Stimulated activated CD4-positive, alpha-beta T cell treated with anti-CD3 and anti-CD28 coated beads, TNF-alpha, amount 100 ng/mL, for 48 hours (primary cell): ENCODE measurements at places on chromosomes 2 and 18.

DNA sequence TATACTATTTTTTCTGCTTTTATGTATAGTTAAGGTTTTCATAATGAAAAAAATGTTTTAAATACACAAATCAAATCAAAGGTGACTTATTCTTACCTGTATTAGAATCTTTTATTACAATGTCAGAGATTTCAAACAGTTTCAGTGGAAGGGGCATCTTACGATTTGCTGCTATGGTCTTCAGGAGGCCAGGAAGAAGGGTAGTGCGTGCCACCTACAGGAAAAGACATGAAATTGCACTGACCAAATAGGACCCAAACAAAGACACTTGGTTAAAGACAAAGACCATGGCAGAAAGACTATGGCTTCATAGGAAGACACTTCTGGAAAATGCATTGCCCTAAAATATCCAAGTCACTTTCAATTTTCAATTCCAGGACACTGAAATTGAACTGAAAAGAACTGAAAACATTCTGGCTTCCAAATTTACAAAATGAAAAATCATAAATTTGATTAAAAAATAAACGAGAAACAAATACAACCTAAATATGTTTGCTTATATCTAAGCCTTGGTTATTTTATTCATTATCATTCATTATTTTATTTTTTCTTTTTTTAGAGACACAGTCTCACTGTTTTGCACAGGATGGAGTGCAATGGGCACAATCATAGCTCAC is 42.1 kb downstream of the FARSB start:
- no peak for DNase-seq

GRCh38 chr2:127504552-127505430 is 21.5 kb downstream of the IWS1 start:
- no peak for DNase-seq

- DNase-seq, result no peak
These were observed 102.5 kb upstream of the NOSTRIN start for GRCh38 chr2:168699844-168700417.

DNA sequence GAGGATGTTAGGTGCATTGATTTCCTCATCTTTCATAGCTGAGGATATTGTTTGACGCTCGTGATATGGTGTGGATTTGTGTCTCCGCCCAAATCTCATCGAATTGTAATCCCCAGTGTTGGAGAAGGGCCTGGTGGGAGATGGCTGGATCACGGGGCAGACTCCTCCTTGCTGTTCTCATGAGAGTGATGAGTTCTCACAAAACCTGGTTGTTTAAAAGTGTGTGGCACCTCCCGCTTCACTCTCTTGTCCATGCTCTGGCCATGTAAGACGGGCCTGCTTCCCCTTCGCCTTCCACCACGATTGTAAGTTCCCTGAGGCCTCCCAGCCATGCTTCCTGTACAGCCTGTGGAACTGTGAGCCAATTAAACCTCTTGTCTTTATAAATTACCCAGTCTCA is 28.4 kb upstream of the GPC1 start:
- no peak for DNase-seq

DNA sequence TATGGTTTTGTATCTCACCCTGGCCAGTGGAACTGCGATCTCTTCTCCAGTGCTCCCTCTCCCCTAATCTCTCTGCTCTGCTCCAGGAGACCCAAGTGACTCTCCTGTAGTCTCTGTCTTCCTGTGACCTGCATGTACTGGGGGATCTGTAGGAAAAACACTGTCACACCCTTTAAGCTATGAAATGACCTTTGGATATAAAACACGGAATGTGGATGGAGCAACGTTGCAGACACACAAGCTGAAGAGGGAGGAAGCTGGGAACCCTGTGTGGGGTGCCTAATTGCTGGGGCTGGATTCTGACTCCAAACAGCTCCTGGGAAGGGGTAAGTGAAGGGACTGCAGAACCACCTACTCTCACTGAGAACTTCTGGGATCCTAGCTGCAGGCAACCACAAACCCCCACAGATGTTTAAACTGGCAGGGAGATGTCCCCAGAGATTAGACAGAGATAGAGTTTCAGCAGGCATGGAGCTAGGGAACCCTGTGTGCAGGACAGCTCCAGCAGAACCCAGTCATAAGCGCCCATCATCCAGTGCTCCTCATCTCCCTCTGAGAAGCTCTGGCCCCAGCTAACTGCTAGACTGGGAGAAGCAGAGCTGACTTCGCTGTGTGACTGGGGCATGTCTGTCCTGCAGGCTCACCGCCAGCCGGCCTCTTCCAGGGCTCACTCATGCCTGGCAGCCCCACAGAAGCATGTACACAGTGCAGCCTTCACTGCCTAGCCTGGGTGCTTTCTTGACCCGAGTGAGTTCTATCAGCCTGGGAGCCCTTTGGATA is 482.7 kb upstream of the SETBP1 start:
- DNase-seq, result no peak

DNA sequence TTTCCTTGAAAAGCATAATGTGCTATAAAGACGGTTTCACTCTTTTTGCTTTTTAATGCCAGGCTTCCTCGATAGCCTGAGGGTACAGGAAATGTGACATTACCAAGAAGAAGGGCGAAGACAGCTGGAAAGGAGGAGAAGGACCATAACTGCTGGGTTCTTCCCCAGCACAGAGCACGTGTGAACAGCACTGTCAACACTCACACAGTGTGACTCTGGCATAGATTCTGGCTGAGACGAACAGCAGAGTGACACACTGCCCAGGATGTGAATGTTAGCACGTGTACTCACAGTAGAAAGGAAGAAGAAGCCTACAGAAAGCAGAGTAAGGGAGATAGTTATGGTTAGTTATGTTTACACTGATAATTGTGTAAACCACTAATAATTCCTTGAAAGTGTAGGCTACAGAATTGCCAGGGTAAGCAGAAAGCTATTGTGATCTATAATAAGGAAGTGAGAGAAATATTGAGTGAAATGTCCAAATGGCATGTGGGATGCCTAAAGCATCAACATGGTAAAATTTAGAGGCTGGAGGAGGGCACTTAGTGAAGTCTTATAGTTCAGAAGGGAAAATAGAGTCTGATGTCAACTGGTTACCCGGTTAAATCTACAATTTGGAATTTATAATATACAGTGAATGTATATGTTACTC is 198.2 kb downstream of the DLGAP1 start:
- no peak for DNase-seq

DNA sequence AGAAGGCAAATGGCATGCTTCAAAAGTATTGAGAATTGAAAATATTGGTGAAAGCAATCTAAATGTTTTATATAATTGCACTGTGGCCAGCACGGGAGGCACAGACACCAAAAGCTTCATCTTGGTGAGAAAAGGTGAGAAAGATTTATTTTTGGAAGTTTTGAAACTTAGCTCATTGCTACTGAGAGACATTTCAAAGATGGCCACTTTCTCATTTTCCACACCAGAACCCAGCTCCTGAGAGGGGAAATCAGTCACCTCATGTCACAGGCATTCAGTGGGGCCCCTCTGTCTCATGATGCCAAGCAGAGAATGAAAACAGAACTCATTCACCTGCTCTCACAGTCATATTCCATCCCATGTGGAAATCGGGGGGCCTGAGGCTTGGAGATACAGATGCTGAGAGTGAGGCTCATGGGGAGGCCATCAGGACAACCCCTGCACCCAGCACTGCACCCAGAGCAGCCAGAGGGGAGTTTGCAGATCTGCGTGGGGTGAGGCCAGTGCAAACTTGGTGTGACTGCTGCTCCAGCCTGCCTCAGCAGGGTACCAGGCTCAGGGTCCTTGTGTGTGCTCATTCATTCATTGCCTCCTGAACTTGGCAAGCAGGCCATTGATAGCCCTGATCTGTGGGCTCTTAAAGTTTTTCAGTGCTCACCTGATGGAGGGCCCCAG is 31.4 kb downstream of the IL18R1 start:
- DNase-seq, result no peak

GRCh38 chr18:41973983-41974382 is 18.9 kb downstream of the PIK3C3 start:
- no peak for DNase-seq

DNA sequence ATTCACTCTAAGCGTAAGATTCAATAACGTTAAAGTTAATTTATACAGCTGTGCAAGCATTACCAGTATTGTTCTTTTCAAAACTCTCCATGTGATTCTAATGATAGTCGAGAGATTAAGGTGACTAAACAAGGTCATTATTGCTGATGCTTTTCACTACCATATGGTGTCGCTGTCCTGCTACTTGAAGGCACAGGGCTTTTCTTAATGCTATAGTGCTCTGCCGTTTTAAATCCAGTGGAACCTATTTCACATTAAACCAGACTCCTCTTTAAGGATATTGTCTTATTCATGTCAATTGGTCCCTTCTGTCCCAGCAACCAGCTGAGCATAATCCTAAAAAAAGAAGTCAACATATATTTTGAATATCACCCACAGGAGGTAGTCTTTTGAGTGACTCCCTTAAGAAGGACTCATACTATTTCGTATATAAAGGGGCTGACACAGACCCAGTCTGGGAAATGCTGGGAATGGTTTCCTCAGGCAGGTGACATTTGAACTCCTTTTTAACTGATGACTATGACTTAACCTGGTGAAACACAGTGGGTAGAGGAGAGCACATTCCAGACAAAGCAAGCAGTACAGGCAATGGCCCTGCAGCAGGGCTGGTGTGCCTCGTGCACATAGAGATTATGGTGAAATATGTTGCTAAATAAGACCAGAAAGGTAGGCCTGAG is 53.9 kb upstream of the CYTIP start:
- no peak for DNase-seq

DNA sequence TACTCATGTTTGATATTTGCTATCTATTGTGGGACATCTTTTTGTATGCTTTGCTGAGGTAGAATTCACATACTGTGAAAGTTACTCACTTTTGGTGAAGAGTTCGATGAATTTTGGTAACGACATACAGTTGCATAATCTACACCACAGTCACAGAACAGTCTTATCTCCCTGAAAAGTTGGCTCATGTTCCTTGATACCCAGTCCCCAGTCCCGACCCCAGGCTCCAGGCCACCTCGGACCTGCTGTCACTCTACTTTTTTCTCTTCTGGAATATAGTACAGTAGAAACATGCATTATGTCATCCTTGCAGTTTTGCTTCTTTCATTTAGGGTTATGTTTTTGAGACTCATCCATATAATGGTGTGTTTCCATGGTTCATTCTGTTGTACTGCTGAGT is 191.7 kb downstream of the FAM210A start:
- DNase-seq, result no peak

- no peak for DNase-seq
These were observed 12.3 kb upstream of the SNTG2 start for GRCh38 chr2:938181-939005.

GRCh38 chr2:134446383-134447017 is 192.6 kb downstream of the MGAT5 start:
- DNase-seq, result no peak

DNA sequence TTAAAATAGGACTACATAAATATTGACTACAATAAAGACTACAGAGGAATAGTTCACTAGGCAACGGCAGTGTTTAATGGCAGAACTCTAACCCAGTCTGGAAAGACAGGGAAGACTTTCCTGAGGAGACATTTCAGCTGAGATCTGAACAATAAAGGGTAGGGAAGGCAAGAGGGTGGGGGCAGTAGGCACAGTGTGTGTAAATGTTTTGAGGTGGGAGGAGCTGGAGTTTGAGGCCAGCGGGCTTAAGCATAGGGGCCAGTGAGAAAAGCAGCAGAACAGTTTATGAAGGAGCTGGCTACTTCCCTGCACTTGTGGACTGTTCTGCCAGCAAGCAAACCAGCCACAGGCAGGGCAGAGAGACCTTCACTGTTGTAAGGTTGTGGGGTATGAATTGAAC is 76.6 kb upstream of the UGP2 start:
- no peak for DNase-seq

- DNase-seq, result no peak
These were observed 91.3 kb downstream of the SPATS2L start for GRCh38 chr2:200397785-200398184.

DNA sequence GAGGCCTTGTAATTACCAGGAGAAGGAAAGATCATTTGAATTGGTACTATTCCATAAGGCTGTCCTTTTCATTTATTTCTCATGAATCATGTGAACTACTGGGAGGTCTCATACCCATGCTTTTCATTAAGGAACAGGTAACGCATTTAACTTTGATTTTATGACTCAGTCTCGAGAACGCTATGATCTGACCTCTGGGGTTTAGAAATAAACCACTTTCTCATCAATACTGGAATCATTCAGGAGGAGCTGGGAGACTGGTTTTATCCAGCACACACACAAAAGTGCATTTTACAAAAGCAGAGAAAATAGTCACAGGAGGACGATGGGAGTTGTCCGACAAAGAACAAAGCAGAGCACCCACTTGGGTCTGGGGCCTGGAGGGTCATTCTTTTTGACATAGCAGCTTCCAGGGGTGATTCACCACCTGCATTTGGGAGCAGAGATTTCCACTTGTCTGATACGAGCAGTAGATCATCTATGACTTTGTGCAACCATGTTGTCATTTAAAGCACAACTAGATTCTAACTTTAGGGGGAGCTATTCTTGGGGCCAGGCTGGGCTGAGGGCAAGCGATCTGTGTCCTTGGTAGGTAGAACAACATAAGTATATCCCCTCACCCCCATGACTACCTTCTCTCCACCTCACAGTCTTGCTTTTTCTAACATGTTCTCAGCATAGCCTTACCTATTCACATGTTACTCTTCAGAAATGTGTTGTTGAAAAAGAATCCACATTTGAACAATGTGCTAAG is 95.9 kb upstream of the SCG2 start:
- no peak for DNase-seq

DNA sequence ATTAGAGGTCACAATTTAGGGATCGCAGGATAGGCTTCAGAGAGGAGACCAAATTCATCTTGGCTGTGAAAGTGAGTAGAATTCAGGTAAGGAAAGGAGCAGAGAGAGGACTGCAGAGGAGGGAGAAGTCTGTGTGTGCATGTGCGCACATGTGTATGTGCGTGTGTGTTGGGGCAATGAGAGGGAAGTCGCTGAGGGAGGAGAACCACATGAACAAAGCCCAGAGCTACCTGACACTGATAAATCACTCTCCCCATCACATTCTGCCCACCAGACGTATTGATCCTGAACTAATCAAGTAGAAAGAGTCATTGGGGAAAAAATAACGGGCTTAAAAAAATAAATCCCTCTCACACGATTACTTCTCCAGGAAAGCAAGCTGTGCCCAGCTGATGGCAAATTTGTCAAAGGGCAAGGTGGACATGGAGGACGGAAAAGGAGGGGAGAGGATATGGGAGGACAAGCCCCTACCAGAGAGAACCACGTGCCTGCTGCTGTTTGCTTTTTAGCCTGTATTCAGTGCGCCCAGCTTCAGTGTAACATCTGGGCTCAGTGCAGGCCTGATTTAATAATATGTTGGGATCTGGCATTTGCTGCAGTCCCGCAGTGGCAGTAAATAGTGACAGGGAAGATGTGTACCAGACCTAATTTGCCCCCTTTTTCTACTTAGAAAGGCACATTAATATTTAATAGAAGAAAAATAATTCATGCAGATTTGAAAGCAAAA is 307.5 kb downstream of the C1D start:
- DNase-seq, result no peak

GRCh38 chr2:113799375-113799774 is 42.9 kb upstream of the SLC35F5 start:
- no peak for DNase-seq

GRCh38 chr18:44896846-44897245 is 216.2 kb downstream of the SETBP1 start:
- DNase-seq, result no peak
